ENCODE measurements at places on chromosomes 4 and X.
A peak's percentile ranks its signal among the peaks of the same experiment; 100 is the strongest.

DNA sequence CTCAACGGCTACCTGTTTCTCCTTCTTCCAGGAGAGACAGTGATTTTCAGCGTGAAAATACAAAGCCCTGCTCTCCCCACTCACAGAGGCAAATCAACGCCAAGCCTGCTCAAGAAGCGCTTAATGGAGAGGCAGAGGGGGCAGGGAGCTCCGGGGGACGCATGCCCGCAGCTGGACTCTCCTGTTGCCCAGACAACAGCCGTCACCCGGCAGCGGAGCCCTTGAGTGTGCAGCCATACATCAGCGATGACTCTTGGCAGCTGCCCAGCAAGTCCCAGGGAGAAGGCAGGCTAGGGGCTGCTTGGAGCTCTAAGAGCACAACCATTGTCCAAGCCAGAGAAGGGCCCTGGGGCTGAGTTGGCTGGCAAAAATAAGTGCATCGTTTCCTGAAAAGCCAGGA, 71.0 kb upstream of the AFAP1 start:
- no peak for DNase-seq

DNA sequence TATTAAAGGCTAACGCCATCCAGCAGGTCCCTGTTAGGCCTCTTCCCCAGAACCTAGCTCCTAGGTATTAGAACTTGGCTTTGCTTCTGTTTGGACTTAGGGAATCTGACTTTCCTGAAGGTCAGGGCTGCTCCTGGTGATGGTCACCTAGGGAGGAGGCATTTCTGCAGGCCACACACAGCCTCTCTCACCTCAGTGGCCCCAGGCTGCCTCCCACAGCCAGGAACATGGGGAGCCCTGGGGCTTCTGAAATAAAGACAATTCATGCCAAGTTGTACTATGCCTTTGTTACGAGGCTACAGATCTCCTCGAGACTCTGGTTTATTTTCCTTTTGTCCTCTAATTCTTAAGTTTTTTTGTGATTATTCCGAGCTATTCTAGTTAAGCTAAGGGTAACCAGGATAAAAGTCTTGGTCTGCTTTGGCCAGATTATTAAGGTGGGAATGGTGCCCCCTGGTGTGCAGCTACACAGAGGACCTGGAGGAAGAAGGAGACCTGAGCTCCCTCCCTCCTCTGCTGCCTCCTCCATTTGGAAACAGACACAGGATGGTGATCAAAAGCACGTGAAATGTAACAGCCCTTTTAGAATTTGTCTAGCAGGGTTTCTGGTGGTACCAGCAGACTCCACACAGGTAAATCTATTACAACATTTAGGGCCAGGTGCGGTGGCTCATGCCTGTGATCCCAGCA, 131.0 kb downstream of the DCLK2 start:
- peak; percentile 80 for DNase-seq

DNA sequence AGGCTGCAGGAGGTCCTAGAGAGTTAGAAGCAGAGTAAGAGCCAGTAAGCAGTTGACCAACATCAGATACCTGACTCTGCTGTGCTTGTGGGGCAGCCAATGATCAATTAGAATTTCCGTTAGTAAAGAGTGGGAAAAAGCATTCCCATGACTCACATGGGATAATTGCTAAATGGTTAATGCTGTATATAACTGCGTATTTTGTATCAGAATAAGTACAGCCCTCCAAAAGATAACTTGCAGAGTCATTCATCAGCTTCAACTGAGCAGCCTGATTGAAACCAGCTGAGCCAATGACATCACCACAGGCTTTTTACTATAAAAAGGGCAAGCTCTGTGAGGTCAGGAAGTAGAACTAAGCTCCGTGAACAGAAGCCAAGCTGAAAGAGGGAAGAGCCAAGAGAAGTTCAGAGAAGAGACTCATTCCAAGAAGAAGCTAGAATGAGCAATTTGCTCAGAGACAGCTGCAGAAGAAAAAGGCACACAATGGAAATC, 67.9 kb downstream of the PPP3CA start:
- DNase-seq, result peak; percentile 100

GRCh38 chr4:79584352-79584751, 176.3 kb upstream of the GK2 start:
- no peak for DNase-seq

GRCh38 chr4:142861351-142861750, 15.2 kb upstream of the INPP4B start:
- DNase-seq, result no peak

GRCh38 chrX:34655501-34656455, 1.3 kb downstream of the TMEM47 start:
- peak; percentile 41 for DNase-seq

DNA sequence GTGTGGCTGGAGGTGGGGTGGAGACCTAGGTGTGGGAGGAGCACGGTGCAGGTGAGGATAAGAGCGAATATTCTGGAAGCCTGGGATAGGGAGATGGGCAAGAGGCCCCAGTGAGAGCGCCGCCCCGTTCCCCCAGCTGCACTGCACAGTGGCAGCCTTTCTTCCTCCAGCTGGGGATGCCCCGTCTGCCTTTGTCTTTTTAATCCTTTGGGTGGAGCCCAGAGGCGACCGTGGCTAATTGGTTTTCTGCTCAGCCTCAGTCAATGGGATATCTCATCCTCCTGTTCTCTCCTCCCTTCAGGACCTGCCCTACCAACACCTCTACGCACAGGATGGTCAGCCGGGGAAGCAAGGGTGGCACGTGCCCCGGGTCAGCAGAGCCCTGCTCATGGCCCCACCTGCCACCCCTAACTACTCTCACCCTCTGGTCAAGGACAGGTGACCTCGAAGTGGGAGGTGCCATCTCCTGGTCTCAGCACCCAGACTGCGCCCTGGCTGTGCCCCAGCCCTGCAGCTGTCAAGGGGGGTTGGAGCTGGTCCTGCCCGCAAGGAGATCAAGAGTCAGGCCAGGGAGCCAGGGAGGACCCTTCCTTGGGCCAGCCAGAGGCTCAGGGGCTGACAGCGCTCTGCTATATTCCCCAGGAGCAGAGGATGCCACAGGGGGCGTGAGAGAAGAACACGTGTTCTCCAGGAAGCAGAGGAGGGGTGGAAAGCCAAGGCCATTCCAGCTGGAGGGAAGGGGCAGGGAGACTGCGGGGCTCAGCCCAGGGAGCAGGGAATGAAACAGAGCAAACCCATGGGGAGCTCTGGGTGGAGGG, 64.0 kb downstream of the ADRA2C start:
- DNase-seq, result no peak

DNA sequence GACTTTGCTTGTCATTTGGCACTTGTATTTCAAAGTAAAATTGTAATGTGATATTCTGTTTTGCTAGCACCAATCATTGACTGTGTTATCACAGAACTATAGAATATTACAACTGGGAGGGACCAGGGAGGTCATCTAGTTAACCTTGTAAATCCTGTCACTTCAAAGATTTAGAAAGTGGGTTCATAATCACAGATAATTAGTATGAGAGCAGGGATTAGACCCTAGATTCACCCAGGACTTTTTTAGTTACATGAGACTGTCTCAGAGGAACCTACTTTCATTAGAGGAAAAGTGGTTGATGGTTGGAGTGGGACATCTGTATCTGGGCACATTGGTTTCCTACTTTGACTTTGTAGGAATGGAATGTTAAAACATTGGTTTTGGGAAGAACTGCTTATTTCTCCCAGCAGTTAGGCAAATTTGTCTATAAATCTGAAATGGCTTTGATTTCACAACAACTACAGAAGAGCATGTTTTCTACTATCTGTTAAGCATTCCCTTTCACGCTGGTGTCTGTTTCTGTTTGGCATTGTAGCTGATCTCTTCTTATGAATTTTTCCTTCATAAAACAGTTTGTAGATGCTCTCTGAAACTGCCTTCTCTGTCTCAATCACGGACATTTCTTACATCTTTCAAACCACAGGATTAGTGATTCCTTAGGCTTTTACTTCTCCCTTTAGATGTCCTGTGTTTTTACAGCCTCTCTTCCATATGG, 144.1 kb downstream of the DIPK2B start:
- no peak for DNase-seq

DNA sequence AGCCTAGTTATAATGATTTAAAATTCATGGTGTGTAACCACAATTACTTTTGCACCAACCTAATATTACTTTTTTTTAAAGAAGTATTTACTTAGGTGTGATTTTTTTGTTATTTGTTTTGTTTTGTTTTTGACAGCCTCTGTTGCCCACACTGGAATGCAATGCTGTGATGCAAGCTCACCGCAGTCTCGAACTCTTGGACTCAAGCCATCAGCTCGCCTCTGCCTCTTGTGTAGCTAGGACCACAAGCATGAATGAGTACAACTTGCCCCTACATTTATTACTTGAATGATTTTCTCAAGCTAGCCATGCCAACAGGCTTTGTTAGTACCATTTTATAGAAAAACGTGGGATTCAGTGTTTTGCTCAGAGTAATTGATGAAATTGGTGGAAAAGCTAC, 488.8 kb upstream of the CPEB2 start:
- no peak for DNase-seq

DNA sequence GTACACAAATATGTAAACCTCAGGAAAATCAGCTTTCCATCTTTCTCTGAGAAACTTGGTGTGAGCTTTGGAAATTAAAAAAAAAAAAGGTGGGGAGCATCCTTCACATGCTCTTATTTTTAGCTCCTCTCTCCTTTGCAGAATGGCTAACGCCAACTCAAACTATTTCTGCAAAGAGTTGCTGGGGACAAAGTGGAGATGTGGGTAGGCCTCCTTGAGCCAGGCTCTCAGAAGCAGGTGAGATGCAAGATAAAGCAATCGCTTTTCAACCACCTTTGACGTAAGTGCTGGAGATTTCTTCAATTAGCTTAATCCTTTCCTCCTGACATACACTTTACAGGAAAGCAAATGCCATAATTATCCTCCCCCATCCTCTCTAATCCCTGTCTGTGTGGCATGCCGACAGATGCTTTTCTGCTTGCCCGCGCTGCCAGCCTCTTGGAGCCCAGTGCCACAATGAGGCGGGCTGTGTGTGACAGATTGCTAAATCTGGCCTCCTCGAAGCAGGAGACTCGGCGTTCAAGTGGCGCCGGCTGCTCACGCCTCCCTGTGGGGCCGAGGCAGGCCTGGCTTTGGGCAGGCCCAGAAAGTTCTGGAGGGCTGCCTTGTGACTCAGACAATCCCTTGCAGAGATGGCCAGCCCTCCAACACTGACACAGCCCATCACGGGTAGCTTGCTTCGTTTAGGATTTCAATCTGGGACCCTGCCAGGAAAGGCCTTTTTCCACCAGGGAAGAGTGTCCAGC, 64.9 kb upstream of the SOD3 start:
- peak; percentile 94 for DNase-seq

- no peak for DNase-seq
These were observed 68.0 kb downstream of the SNX12 start for GRCh38 chrX:71000139-71000538.

DNA sequence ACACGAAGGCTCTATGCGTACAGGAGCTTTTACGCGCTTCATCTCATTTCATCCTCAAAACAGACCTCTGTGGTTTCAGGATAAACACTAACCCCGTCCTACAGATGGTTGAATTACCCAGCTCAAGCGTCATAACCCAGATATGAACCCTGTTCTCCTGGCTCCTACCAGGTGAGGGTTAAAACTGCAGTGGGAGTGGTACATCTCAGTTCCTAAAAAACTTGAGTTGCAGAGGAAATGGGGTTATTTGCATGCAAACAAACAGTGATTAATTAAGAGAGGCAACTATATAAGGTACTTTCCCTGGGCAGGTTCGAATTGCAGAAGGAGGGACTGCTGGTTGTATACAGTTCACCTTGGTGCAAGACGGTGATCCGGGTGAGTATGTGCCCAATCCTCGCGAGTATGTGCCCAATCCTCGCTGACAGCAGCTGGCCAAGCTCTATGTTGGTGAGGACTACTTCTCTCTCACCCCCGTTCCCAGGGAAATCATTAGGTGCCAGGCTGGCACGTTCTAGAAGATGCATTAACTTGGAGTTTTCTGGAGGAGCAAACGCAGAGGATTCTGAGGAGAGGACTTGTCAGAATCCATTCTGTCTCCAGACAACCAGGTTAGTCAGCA, 72.6 kb downstream of the FHDC1 start:
- no peak for DNase-seq

- no peak for DNase-seq
These were observed 77.8 kb upstream of the HELT start for GRCh38 chr4:184940500-184940899.

- no peak for DNase-seq
These were observed 403.8 kb upstream of the FAT1 start for GRCh38 chr4:187127456-187127855.

DNA sequence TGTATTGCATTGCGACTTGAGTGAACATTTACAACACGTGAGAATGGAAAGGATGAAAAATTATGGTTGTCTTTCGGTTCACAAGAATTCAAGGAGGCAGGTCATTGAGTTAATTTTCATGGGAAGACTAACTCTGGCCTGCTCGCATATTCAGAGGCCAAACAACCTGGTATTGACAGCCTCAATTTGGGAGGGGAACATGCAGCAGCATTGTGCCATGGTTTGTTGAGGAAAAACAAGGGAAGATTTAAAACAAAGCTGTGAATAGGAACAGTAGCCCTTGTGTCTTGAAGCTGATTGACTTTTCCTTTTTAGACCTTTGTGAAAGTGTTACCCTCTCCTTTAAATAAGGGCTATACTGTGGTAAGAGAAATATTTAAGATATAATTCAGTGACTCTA, 31.9 kb downstream of the FAT4 start:
- DNase-seq, result no peak

Data from fibroblast of the aortic adventitia (primary cell).